B cell (primary cell): ENCODE measurements at places on chromosomes 5 and 9.

DNA sequence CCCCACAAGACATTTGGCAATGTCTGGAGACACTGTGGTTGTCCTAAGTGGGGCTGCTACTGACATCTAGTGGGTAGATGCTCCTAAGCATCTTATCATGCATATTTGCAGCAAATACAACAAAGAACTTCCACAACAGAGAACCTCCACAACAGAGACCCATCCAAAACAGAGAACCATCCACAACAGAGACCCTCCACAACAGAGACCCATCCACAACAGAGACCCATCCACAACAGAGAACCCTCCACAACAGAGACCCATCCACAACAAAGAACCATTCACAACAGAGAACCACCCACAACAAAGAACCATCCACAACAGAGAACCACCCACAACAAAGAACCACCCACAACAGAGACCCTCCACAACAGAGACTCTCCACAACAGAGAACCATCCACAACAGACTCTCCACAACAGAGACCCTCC, 32.8 kb downstream of the ARPC5L start:
- DNase-seq, result peak; percentile 61

DNA sequence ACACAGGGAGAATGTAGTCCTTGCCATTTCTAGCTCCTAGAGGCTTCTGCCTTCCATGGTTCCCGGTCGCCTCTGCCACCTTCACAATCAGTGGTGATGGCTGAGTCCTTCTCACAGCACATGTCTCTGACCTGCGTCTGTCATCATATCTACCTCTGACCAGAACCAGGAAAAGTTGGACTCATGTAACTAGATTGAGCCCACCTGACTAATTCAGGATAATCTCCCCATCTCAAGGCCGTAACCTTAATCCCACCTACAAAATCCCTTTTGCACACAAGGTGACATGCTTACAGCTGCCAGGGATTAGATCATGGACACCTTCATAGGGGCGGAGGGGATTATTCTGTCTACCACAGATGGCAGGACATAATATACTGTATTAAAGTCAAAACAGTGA, 375.6 kb downstream of the ICE1 start:
- DNase-seq, result no peak

DNA sequence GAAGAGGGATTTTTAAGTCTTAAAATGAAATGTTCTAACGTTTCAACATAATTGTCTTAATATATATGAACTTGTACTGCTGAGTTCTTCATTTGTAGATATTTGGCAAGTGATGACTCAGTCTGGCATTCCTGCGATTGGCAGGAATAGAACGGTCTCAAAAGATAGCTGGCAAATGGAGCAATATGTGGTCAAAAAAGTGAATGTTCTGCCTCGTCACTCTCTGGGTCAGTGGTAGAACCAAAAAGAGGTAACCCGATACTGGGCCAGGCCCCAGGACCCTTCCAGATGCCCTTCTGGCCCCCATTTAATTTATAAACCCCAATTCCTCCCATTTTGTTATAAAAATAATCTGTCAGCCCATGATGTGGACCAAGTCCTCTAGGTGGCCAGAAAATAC, 39.2 kb downstream of the ZNF366 start:
- no peak for DNase-seq

DNA sequence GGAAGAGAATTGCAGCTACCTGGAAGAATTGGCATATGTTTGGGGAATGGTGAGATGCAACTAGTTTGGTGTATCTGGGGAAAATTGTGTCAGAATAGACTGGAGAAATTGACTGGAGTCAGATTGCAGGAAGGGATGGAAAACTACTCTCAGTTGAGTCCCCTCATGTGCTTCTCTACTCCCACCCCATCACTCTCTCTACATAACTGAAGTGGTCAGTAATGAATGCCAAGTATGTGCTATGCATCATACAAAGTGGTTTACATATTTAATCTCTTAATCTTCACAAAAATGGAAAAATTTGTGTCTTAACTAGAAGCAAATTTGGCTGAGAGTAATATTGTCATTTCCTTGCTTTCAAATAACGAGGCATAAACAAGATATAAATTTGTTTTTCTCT, 146.4 kb upstream of the TNC start:
- DNase-seq, result no peak

GRCh38 chr5:10550222-10550995, 13.5 kb upstream of the ANKRD33B start:
- no peak for DNase-seq

DNA sequence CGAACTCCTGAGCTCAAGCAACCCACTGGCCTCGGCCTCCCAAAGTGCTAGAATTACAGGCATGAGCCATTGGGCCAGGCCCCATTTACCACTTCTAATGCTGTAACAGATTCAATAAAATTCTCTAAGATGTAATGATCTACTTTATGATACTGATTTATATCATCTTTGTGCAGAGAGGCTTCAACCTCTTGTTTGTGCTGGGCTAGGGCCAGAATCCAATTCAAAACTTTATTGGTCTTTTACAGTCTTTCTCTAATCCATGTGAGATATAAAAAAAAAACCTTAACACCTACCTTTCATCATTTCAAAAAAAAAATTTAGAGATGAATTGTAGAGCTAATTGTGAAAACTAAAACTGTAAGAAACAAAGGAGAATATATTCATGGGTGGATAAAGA, 8.2 kb upstream of the BTF3 start:
- DNase-seq, result no peak

GRCh38 chr9:79980432-79980831, 408.7 kb downstream of the TLE4 start:
- no peak for DNase-seq

- DNase-seq, result no peak
Observed at GRCh38 chr5:151718153-151718552, 31.4 kb upstream of the SPARC start.

- DNase-seq, result no peak
Observed at GRCh38 chr5:20660588-20660987, 672.6 kb upstream of the CDH18 start.

DNA sequence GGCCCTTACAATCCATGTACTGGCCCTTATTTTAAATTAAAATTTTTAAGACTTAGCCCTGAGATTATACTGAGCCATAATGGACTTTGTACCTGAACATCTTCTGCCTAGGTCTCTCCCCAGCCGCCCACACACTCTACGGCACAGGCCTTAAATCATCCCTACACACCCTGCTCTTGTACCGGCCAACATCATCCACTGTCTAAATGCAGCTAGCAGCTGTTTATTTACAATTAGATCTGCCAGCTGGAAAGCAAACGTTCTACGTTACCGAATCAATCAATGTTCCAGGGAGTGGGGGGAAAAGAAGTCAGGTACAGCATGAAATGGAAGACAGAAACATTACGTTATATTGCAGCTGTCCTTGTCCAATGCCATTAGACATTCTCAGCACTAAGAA, 88.4 kb upstream of the GRAMD2B start:
- no peak for DNase-seq

GRCh38 chr5:74201334-74202081, 439.0 kb downstream of the ENC1 start:
- DNase-seq, result no peak

DNA sequence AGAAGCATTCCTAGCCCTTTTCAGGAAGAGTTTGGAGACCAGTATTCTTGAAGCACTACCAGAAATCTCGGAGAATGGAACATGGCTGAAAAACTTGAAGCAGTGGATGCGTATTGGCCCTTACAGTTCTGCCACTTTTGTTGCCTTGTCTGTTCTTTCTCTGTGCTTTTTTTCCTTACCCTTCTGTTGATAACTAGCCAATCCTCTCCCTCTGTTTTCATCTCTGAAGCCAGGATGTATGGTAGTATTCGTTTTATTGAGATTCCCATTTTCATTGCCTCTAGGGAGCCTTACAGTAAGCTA, 564 bp upstream of the CCNH start:
- no peak for DNase-seq

GRCh38 chr9:86859056-86859455, 88.2 kb downstream of the GAS1 start:
- DNase-seq, result no peak

GRCh38 chr9:19451240-19452087, 42.7 kb downstream of the ACER2 start:
- peak; percentile 68 for DNase-seq

- DNase-seq, result no peak
Observed at GRCh38 chr9:121881920-121882500, 211.1 kb downstream of the TTLL11 start.

- DNase-seq, result no peak
Observed at GRCh38 chr9:85527331-85528020, 214.3 kb downstream of the AGTPBP1 start.

DNA sequence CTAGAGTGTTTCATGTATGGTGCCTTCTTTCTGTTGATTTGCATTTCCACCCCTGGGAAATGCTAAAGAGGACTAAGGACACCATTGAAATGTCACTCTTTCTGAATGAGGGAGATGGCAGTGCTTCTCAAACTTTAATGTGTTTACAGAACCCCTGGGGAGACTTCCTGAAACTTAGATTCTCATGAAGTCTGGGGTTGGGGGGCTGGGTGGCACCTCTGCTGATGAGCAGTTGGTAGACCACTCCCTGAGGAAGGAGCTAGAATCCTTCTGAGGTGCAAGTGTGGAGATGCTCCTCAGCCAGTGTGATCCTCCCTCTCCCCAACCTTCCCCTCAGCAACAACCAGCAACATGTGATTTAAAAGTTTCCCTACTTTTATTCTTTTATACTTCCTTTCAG, 546.8 kb downstream of the LRRC70 start:
- DNase-seq, result no peak

DNA sequence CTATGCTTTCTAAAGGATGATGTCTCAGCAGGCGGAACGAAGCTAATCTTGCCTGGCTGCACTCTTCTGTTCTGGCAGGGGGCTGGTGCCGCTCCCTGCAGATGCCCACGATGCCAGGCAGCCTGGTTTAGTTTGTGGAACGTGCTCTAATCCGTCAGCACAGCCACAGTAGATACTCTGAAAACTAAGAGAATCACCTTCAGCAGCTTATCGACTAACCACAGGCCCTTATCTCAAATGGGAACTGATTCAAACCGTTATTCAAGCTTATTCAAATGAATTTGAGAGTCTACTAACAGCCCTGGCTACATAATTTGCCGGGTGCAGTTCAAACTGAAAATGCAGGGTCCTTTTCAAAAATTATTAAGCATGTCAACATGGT, 246.6 kb upstream of the ANKRD55 start:
- DNase-seq, result peak; percentile 65

DNA sequence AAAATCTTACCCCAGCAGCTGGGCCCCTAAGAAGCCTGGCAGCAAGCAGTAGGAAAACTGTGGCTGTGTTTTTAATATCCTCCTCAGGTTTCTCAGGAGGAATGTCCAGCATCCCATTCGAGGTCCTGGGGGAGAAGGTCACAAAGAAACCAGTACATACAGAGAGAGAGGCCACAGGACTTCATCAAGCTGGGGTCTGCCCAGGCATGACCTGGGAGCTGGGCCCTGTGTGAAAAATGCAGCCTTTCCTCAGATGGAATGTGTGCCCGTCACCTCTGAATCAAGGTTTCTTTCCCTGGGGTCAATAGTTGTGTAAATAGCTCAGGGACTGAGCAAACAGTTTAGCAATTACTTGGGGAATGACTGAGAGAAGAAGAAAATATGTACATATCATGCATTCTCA, 33.9 kb upstream of the RAD23B start:
- DNase-seq, result no peak

DNA sequence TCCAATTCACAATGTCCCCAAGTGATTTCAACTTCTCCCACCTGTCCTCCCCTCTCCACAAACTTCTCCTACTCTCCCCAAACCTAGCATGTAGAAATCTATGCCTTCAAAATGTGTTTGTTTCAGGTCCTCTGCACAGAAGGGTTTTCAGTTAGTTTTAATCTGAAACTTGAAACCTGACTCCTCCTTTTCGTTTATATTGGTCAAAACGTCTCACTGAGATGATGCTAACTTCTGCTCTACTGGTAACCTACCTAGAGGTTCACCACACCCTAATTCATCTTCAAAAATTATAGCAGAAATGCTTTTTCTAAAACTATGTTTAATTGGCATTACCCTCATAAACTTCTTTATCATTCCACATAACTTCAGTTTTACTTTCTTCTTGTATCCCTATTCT, 401.8 kb upstream of the ADAMTS16 start:
- no peak for DNase-seq

GRCh38 chr9:130328349-130328801, 62.8 kb downstream of the HMCN2 start:
- DNase-seq, result no peak

DNA sequence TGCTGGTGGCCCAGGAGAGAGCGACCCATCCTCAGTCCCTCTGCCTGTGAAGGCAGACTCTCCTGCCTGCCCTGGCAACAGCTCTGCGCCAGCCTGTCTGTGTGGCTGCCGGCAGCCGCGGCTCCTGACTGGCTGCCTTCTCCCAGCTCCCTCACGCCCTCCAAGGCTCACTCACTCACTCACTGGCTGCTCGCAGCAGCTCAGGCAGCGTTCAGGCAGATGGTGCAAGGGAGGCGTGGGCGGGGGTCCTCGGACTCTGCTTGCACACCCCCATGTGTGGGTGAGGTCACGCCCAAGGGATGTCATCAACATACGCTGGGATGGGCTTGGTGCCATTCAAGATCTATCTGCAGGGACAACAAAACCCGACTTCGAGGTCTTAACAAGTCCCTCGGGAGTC, 66.7 kb downstream of the DAB2IP start:
- no peak for DNase-seq

- no peak for DNase-seq
Observed at GRCh38 chr5:132817011-132817410, 3.9 kb downstream of the SOWAHA start.

- no peak for DNase-seq
Observed at GRCh38 chr9:92754091-92754745, 10.4 kb downstream of the BICD2 start.

GRCh38 chr5:62093976-62094375, 212.0 kb upstream of the KIF2A start:
- DNase-seq, result no peak

DNA sequence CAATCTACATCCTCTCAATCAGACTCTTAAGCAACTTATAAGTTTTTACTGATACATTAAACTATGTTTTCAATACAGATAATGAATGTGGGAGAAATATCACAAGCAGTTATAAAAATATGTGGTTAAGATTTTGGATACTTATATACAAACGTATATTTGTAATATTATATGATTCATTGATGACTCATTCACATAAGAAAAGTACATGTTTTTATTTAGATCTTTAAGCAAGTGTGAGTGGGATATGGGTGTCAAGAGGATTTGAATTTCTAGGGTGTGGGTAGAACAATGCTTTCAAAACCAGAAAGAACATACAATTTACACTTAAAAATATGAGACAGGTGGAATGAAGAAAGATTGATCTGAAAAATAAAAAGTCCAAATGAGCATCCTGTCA, 36.1 kb upstream of the ISL1 start:
- no peak for DNase-seq

DNA sequence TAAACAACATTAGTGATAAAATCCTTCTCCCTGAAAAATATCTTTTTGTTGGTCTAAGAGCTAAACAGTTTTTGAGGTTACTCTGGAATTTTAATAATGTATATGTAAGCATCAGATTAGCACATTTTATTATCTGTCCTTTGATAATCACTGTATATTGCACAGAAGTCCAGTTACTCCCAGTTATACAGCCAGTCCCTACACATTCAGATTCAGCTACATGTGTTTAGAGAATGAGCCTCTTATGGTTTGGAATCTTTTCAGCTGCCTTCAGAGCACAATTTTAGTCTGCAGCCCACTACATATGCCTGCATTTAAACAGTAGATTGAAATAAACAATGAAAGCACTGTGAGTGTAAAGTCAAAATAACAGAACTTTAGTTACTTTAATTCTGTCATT, 438.2 kb downstream of the ARHGEF28 start:
- no peak for DNase-seq
